ENCODE measurements at places on chromosomes 1 and 21.
A peak's percentile ranks its signal among the peaks of the same experiment; 100 is the strongest.

DNA sequence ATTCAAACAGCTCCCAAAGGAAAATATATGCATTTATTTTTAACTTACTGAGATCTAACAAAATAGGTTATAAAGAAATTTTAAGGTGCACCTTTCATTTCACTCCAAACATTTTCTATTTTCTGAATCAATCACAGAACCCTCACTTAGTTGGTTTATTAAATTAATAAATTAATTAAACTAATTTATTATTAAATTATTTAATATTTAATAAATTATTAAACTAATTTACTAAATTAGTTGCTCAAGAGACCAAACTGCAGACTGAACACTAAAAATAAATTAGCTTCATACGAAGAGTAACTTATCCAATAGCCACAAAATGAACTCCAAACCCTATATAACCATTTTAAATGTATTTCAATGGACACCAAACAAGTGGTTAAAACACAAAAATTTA lies 68.0 kb downstream of the PRPF38A start:
- no peak for DNase-seq

DNA sequence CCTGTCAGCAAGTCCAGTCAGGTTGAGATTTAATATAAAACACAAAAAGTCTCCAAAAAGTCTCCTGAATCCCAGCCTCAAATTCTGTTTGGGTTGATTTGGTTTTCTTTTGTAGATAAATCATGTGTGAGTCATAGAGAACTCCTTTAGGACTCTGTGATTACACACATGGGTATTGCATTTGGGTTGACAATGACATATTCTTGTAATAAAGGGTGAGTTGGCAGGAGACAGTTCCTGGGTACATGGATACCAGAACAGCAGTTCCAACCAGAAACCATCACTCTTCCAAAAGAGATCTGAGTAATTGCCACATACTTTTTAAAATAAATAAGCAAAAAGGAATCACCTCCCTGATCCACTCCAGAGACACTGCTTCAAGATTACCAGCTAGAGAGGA lies 8.9 kb downstream of the CR2 start:
- no peak for DNase-seq

DNA sequence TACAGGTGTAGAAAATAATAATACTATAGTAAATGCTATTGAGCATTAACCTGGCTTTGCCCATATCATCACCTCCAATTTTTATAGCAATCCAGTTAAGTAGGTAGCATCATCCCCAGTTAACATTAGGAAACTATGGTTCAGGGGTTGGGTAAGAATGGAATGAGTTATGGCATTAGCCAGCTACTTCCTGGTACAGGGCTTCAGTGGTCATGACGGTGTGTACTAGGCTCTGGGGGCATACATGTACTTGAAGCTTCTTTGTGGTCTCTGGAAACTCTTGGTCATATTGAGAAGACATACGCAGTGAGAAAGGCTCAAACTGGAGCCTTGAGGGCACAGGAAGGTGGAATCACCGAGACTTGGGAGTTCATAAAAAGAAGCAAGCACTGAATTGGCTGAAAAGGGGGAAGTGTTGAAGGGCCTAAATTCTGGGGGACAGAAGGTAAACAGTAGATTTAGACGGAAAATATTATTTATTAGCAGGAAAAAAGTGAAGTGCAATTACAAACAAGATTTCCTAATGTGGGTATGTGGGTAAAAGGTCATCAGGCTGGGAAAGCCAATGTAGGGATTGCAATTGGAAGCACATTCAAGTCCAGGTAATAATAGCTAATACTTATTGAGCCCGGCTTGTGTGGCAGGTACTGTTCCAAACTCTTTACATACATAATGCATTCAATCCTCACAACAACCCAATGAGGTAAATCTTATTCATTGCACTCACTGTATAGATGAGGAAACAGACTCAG lies 114.2 kb upstream of the ATP1A1 start:
- no peak for DNase-seq

GRCh38 chr1:201999625-202000238 lies 10.7 kb upstream of the ELF3 start:
- DNase-seq, result no peak

DNA sequence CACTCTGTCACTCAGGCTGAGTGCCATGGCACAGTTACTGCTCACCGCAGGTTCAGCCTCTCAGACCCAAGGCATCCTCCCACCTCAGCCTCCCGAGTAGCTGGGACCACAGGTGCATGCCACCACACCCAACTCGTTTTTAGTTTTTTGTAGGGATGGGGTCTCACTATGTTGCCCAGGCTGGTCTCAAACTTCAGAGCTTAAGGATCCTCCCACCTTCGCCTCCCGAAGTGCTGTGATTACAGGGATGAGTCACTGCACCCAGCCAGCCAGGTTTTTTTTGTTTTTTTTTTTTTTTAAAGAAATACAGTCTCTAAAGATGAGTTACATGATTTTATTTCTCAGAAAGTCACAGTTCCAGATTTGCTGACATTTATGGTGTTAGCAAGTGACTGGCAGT lies 29.0 kb downstream of the BACE2 start:
- no peak for DNase-seq

DNA sequence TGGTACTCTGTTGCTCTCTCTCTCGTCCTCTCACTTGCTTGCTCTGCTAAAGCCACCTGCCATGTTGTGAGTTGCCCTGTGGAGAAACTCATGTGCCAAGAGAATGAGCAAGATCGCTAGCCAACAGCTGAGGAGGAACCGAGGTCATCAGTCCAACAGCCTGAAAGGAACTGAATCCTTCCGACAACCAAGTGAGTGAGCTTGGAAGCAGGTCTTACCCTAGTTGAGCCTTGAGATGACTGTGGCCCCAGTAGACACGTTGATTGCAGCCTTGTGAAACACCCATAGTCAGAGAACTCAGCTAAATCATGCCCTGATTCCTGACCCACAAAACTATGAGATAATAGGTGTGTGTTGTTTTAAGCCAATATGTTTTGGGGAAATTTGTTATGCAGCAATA lies 48.1 kb upstream of the BACH1 start:
- no peak for DNase-seq

GRCh38 chr1:21361506-21361905 lies 71.2 kb upstream of the ECE1 start:
- no peak for DNase-seq

DNA sequence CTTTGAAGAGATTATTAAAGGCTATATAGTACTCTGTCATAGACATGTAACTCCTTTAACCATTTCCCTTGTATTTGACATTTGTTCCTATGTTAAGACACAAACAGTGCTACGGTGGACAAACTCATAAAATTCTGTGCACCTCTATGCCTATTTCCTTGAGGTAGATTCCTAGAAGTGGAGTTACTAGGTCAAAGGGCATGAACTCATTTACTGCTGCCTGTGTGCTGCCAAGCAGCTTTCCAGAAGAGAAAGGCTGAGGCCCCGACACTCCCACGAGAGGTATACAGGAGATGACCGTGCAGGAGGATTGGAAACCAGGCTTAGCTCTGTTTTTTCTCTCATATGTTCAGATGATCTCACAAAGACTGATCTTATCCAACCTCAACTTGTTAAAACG lies 34.4 kb upstream of the TENT5C start:
- DNase-seq, result no peak

- DNase-seq, result no peak
These were observed 759 bp downstream of the AMPD2 start for GRCh38 chr1:109620401-109620791.

DNA sequence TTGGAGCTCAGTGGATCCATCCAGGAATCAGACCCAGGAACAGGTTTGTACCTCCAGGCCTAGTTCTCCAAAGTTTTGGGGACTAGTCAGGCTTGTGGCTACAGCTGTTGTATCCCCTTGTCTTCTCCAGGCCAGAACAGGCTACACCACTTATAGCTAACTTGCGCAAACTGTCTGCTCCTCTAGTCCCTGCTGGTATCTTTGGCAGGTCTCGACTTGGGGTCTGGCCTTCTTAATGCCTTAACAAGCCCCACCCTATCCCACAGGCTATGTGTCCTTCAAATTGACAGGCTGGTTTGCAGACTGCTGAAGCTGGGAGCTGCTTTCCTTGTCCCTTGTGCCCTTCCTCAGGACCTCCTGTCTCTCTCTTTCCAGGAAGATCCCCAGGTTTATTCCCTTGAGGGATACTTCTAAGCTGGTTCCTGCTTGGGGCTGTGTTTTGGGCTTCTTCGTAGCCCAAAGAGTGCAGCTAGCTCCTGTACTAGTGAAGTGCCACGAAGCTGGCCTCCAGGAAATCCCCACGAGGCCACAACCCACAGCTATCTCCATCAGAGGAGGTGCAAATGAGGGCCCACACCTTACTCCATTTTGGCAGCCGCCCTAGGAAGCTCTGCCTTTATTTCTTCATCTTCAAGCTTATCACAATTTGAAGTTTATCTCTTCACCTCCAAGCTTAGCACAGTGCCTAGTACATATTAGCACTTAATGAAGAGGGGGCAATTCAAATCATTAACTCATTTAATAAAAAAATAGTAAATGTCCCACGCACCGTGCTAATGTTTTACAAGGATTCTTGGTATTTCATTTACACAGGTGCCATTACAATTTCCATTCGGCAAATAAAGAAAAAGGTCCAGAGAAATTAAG lies 683 bp upstream of the DMAP1 start:
- DNase-seq, result no peak

- no peak for DNase-seq
These were observed 65.0 kb downstream of the WDR64 start for GRCh38 chr1:241716915-241717656.

DNA sequence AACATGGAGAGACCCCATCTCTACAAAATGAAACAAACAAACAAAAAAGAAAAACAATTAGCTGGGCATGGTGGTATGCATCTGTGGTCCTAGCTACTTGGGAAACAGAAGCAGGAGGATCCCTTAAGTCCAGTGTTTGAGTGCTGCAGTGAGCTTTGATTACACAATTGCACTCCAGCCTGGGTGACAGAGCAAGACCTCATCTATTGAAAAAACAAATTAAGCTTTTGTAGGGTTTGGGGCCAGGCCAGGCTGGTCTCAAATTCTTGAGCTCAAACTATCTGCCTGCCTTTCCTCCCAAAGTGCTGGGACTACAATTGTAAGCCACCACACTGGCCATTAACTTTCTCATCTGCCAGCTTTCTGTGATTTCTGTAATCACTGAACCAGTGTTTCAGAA lies 27.2 kb downstream of the NIPAL3 start:
- no peak for DNase-seq

GRCh38 chr1:20250340-20250989 lies 40.2 kb upstream of the VWA5B1 start:
- peak; percentile 18 for DNase-seq

DNA sequence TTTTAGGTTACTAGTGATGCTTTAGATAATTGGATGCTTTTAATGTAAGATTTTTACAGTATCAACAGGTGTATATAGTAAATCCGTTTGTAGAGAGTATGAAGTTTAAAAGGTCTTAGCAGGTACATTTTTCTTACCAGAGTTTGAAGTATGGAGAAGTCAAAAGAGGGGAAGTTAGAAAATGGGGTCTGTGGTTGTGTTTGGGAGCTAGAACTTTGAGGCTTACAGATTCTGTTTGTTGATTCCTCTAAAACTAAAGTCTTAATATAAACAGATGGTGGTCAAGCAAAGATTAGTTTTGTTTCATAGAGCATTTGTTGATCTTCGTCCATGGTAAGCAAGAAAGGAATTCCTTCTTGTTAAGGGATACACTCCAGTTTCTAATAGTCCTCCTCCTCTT lies 35.8 kb downstream of the CDC42 start:
- no peak for DNase-seq

- DNase-seq, result no peak
These were observed 749 bp upstream of the GLUL start for GRCh38 chr1:182392050-182393028.

DNA sequence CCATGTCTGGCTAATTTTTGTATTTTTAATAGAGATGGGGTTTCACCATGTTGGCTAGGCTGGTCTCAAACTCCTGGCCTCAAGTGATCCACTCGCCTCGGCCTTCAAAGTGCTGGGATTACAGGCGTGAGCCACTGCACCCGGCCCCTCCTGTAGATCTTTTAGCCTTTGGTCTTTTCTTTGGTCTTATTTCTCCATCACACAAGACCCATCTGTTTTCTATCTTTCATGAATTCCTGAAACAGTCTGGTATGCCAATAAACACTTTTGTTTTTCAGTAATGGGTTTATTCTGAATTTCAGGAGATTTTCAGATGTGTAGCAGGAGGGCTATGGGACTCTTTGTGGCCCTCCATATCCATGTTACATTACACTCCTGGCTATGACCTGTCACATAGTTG lies 23.2 kb downstream of the ERRFI1 start:
- DNase-seq, result no peak

DNA sequence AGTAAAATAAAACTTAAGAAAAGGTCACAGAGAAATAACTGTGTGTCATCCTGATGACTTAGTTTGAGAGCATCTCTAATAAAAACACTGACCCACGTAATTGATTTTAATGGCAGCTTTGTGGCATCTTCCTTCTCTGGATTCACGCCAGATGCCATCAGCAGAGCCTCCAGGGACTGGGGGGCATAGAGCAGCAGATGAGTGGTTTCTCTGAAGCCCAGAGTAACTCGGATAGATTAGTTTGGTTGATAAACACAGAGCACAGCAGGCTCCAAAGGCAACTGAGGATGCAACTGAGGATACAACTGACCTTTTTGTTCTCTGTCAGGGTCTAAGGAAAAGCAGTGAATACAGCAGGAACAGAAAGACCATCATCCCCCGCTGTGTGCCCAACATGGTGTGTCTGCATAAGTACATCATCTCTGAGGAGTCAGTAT lies 180.8 kb downstream of the RPS6KC1 start:
- DNase-seq, result no peak

GRCh38 chr1:21966247-21967000 lies 10.4 kb upstream of the CELA3B start:
- DNase-seq, result no peak

DNA sequence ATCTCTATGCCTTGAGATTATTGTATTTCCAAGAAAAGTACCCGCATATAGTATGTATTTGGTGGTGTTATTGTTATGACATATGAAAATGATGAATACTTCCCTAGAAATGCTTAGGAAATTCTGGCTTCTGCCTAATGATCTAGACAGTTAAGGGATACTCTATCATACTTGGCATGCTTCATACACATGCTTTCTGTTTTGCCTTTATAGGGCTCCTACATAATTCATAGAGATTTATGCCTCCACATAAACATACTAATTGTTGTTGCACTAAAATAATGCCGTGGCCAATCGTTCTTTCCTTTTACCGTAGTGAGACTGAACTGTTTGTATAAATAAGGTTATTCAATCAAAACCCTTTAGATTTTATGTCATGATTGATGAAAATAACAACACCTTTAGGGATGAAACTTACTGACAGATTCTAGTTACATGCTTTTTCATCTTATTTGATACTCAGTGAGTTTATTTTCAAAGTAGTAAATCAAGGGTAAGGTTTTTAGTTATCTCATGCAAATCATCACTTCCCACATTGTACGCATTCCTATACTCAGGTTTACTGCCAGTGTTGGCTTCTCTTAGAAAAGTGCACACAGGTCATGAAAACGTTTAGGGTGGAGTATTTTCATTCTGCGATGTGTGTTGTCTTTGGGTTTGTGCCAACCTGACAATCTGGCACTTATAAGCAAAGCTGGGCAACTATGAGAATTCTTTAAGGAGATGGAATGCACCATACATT lies 40.5 kb upstream of the SCYL3 start:
- no peak for DNase-seq

DNA sequence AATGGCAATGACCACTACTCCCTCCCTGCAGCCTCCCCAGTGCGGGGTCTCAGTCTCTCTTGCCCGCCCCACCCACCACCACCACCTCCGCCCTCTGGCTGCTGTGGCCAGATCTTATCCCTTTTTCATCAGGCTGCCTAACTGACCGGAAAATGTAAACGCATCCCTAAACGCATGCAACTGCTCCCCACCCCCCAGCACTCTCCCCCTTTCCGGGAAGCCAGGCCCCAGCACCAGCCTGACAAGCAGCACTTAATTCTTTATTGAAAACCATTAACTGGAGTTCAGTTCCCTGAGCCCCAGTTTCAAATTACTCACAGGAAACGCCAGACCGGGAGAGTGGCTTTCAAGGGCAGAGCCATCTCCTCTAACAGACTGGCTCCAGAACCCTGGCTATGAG lies 147.7 kb downstream of the DMRTA2 start:
- DNase-seq, result no peak
